ENCODE measurements at places on chromosomes 1 and 21. TPM values are rescaled to one million over a fixed set of nuclear protein-coding genes. Genes with fewer than 3 reads are reported as not detected.

The KPRP gene
- not detected for total RNA-seq

- no peak overlapping the region for H3K27ac ChIP-seq
- peaks cover 1% of the 10 kb centered on the region for H3K27me3 ChIP-seq
- DNase-seq, result no peak
- no peaks in the 10 kb centered on the region for H3K4me1 ChIP-seq
These were observed 303.6 kb downstream of the USH2A start for GRCh38 chr1:216119600-216119999.

The NUP210L gene
- total RNA-seq, result 0.15 TPM

- H3K36me3 ChIP-seq, result no peaks in the 10 kb centered on the region
- no peak overlapping the region for H3K4me3 ChIP-seq
- no peak for DNase-seq
- H3K27ac ChIP-seq, result no peak overlapping the region
- H3K4me1 ChIP-seq, result no peaks in the 10 kb centered on the region
These were observed 514.5 kb downstream of the NPHP4 start for GRCh38 chr1:5477716-5478115.

The GBP5 gene
- 2.6 TPM for total RNA-seq

The SERPINC1 gene
- not detected for total RNA-seq

- H3K36me3 ChIP-seq, result peaks cover 9% of the 10 kb centered on the region
- H3K27ac ChIP-seq, result peak overlapping the region; percentile 72
- DNase-seq, result no peak
- H3K27me3 ChIP-seq, result no peaks in the 10 kb centered on the region
- peaks cover 22% of the 10 kb centered on the region for H3K4me1 ChIP-seq
These were observed 13.7 kb downstream of the TFF3 start for GRCh38 chr21:42301371-42302075.

GRCh38 chr1:941588-942383 is 17.3 kb downstream of the NOC2L start:
- DNase-seq, result no peak
- no peak overlapping the region for H3K4me3 ChIP-seq
- H3K27me3 ChIP-seq, result peaks cover 12% of the 10 kb centered on the region
- peaks cover 9% of the 10 kb centered on the region for H3K36me3 ChIP-seq

The GPR3 gene
- total RNA-seq, result 2.4 TPM

The PROK1 gene
- not detected for total RNA-seq

The C1orf185 gene
- not detected for total RNA-seq

DNA sequence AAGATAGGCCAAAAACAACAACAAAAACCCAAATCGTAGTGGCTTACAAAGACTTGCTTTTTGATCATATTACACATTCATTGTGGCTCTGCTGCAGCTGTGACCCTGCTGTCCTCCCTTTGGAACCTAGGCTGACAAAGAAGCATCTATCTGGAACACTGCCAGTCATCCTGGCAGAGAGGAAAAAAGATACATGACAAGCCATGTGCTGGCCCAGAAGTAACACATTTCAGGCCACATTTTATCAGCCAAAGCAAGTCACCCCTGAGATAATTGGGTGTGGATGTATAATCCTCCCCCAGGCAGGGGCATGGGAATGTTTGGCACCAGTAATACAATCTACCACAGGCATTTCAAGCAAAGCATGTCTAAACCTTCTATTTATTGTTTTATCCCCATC is 37.2 kb upstream of the AGO1 start:
- H3K36me3 ChIP-seq, result peaks cover 23% of the 10 kb centered on the region
- H3K27me3 ChIP-seq, result no peaks in the 10 kb centered on the region
- no peak overlapping the region for H3K4me3 ChIP-seq
- H3K4me1 ChIP-seq, result peaks cover 5% of the 10 kb centered on the region

GRCh38 chr1:160534823-160535605 is 12.0 kb upstream of the SLAMF6 start:
- H3K4me3 ChIP-seq, result no peak overlapping the region
- no peak overlapping the region for H3K27ac ChIP-seq
- H3K27me3 ChIP-seq, result no peaks in the 10 kb centered on the region
- H3K4me1 ChIP-seq, result peaks cover 14% of the 10 kb centered on the region
- DNase-seq, result no peak

GRCh38 chr1:170221031-170221430 is 75.3 kb downstream of the NTMT2 start:
- no peak overlapping the region for H3K27ac ChIP-seq
- H3K4me1 ChIP-seq, result peaks cover 3% of the 10 kb centered on the region
- no peaks in the 10 kb centered on the region for H3K27me3 ChIP-seq
- no peaks in the 10 kb centered on the region for H3K36me3 ChIP-seq

GRCh38 chr1:107496002-107496401 is 355.2 kb downstream of the NTNG1 start:
- no peak overlapping the region for H3K4me3 ChIP-seq
- H3K27me3 ChIP-seq, result peaks cover 3% of the 10 kb centered on the region
- no peaks in the 10 kb centered on the region for H3K4me1 ChIP-seq
- H3K27ac ChIP-seq, result no peak overlapping the region

GRCh38 chr1:41622402-41622801 is 137.9 kb upstream of the EDN2 start:
- peaks cover 5% of the 10 kb centered on the region for H3K36me3 ChIP-seq
- peaks cover 3% of the 10 kb centered on the region for H3K4me1 ChIP-seq
- H3K27me3 ChIP-seq, result peaks cover 5% of the 10 kb centered on the region
- H3K27ac ChIP-seq, result no peak overlapping the region

DNA sequence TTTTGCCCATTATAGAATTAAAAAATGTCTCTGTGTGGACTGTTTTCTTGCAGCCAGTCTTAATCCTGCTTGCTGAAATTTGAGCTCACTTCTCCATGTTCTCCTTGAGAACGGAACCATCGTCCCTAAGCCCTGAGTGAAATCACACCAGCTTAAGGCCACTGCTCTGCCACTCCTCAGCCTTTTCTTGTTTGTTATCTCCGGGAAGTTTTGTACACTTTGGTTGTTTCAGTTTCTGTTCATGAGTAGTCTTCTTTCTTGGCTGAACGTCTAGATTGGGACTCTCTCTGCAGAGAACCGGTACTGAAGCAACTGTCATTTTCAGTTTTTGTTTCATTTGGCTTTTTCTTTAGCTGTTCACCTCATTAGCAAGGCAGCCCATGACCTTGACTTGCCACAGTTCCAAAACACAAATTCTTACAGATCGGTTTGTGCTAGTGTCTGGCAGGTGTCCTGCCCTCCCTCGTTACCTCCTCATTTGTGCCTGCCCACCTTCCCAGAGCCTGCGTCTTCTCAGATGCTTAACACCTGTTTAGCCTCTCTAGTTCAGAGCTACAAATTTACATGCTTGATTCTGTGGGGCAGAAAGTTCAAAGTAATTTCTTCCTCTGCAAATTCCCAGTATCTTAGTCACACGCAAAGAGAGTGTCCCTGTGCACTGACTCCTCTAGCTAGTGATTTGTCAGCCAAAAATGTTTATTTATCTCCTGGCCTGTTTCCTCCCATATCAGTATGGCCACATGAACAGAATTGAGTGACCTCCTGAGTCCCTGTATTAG is 12.4 kb downstream of the PSEN2 start:
- no peak for DNase-seq
- H3K36me3 ChIP-seq, result peaks cover 27% of the 10 kb centered on the region
- H3K4me3 ChIP-seq, result no peak overlapping the region
- peaks cover 9% of the 10 kb centered on the region for H3K27me3 ChIP-seq
- peaks cover 22% of the 10 kb centered on the region for H3K4me1 ChIP-seq
- H3K27ac ChIP-seq, result no peak overlapping the region

The MASP2 gene
- total RNA-seq, result not detected

The TCHH gene
- total RNA-seq, result 0.38 TPM

- H3K36me3 ChIP-seq, result peaks cover 17% of the 10 kb centered on the region
- H3K27ac ChIP-seq, result no peak overlapping the region
These were observed 14.4 kb downstream of the NOC2L start for GRCh38 chr1:944341-945325.

GRCh38 chr1:112841825-112842224 is 114.2 kb downstream of the SLC16A1 start:
- H3K4me1 ChIP-seq, result peaks cover 24% of the 10 kb centered on the region
- no peak for DNase-seq
- H3K27me3 ChIP-seq, result peaks cover 3% of the 10 kb centered on the region
- no peak overlapping the region for H3K4me3 ChIP-seq

DNA sequence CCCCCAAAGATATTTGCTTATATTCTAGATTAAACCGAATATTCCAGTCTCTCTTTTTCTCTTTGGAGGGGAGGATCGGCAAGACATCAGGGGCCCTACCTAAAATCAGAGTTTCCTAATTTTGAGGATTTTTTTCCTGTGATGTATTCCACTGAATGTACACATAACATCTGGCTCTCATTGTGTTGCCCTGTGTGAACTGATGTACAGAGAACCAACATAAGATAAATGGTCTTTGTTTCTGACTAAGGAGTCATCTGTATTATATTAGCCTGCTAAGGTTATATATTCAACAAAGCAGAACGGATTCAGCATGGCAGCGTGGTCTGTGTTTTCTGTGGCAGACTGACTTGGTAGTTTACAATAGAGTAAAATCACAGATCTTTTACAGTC is 114.8 kb upstream of the NCAM2 start:
- H3K27ac ChIP-seq, result no peak overlapping the region
- no peaks in the 10 kb centered on the region for H3K27me3 ChIP-seq
- H3K4me1 ChIP-seq, result no peaks in the 10 kb centered on the region

The AGT gene
- total RNA-seq, result not detected

DNA sequence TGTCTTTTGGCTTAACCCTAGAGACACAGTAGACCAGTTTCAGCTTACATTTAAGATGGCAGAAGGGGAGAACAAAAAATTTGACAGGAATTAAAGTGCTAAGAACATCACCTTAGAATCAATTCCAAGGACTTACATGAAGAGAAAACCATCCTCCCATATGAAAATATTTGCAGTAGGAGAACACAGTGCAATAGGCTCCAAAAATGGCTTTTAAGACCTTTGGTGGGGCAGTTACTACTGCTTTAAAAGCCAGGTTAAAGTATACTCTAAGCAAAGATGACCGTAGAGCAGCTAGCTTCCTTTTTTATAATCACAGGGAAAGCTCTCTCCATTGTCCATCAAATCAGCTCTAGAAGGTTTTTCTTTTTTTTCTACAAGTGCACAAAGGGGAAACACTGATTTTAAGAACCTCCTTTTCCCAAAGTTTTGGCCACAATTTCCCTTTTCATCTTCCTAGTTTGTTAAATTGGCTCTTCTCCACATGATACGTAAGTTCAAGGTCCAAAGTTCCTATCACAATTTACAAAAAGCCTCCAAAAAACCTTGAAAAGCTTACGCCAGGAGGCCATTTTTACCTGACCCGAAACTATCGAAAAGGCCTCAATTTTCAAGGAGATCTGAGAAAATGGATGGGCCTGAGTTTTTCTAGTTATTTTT is 3.3 kb downstream of the TXNIP start:
- H3K27me3 ChIP-seq, result peaks cover 7% of the 10 kb centered on the region
- H3K27ac ChIP-seq, result no peak overlapping the region
- DNase-seq, result no peak
- H3K4me3 ChIP-seq, result peak overlapping the region; percentile 100

DNA sequence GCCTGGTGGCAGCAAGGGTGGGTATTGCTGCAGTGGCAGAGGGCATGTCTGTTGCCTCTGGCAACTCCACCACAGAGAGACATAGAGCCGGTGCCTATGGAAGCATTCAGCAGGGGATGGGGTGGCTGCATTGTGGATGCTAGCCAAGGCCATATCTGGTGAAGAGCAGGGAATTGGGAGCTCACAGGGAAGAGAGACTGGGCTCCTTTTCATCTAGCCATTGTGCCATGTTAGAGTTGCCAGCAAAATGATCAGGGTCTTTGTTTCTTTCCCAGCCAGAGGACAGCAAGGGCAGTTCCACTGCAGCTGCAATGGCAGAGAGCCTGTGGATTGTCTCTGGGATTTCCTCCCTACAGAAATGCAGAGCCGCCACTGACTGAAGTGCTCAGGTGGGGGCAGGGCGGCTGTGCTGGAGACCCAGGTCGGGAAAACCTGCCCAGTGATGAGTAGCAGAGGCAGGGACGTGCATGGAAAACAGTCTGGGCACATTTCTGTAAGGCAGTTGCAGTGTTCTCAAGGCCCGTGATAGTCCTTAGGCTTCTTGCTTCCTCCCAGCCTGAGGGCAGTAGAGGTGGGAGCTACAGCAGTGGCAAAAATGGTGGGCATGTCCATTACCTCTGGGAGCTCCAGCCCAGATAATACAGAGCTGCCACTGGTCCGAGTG is 40.2 kb upstream of the CYP4X1 start:
- H3K4me3 ChIP-seq, result no peak overlapping the region
- peaks cover 2% of the 10 kb centered on the region for H3K27me3 ChIP-seq
- no peak for DNase-seq
- peak overlapping the region; percentile 2 for H3K27ac ChIP-seq
- H3K36me3 ChIP-seq, result no peaks in the 10 kb centered on the region

DNA sequence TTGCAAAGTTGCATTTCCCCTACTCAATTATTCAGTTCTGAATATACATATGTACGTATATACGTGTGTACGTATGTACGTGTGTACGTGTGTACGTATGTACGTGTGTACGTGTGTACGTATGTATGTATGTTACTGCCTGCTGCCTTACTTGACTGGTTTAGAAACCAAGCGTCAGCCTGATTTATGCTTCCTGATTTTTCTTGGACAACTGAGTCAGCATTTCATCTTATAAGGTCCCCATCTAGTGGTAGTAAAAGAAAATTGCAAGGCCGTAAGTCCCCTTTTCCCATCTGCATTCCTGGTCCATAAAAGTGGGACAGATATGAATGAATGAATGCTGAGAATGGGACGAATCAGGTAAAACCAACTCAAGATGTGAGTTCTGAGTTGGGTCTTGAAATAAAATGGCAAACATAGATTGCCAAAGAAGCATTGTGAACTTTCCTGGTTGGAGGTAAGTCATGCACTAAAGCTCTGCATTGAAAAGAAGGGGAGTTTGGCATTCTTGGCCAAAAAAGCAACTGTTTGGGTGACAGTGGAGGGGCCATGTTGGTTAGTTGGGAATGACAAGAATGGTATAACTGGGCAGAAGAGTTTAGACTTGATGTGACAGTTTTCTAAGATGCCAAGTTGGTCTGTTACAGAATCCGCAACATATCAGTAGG is 76.4 kb upstream of the DNAH14 start:
- no peaks in the 10 kb centered on the region for H3K27me3 ChIP-seq
- H3K4me3 ChIP-seq, result no peak overlapping the region
- H3K36me3 ChIP-seq, result no peaks in the 10 kb centered on the region
- H3K4me1 ChIP-seq, result peaks cover 8% of the 10 kb centered on the region
- no peak overlapping the region for H3K27ac ChIP-seq
- no peak for DNase-seq

The ITSN1 gene
- 68.2 TPM for total RNA-seq

GRCh38 chr1:206495011-206495461 is 12.3 kb upstream of the RASSF5 start:
- peaks cover 15% of the 10 kb centered on the region for H3K4me1 ChIP-seq
- H3K27me3 ChIP-seq, result peaks cover 8% of the 10 kb centered on the region
- H3K27ac ChIP-seq, result no peak overlapping the region
- H3K36me3 ChIP-seq, result peaks cover 34% of the 10 kb centered on the region
- no peak for DNase-seq

- peaks cover 5% of the 10 kb centered on the region for H3K27me3 ChIP-seq
- peaks cover 4% of the 10 kb centered on the region for H3K36me3 ChIP-seq
- peak overlapping the region; percentile 54 for H3K27ac ChIP-seq
- no peak overlapping the region for H3K4me3 ChIP-seq
- peaks cover 38% of the 10 kb centered on the region for H3K4me1 ChIP-seq
These were observed 32.3 kb upstream of the ID3 start for GRCh38 chr1:23591460-23592208.

- peak within 1 kb of the TSS; percentile 65 for H3K4me3 ChIP-seq
- no peaks in the 10 kb centered on the region for H3K36me3 ChIP-seq
- H3K4me1 ChIP-seq, result peaks cover 25% of the 10 kb centered on the region
- peak; percentile 57 for DNase-seq
- peaks cover 7% of the 10 kb centered on the region for H3K27me3 ChIP-seq
These were observed at the start of gene SYT2 for GRCh38 chr1:202710070-202711045. Gene SYT2, minus strand, starts transcription at chr1:202710454. Its CDS starts 104,682 bp downstream, at chr1:202605772.

The ZSCAN20 gene
- 7.3 TPM for total RNA-seq

The HSD3B2 gene
- total RNA-seq, result not detected

GRCh38 chr1:59999006-59999405 is 72.4 kb upstream of the CYP2J2 start:
- H3K27me3 ChIP-seq, result no peaks in the 10 kb centered on the region
- H3K36me3 ChIP-seq, result no peaks in the 10 kb centered on the region
- H3K4me3 ChIP-seq, result no peak overlapping the region
- H3K4me1 ChIP-seq, result no peaks in the 10 kb centered on the region
- H3K27ac ChIP-seq, result no peak overlapping the region
- DNase-seq, result no peak

The CFAP141 gene
- total RNA-seq, result not detected

The DNASE2B gene
- not detected for total RNA-seq

All from endothelial cell (in vitro differentiated cells).